ENCODE measurements at places on chromosomes 5 and 9.
A peak's percentile ranks its signal among the peaks of the same experiment; 100 is the strongest.

DNA sequence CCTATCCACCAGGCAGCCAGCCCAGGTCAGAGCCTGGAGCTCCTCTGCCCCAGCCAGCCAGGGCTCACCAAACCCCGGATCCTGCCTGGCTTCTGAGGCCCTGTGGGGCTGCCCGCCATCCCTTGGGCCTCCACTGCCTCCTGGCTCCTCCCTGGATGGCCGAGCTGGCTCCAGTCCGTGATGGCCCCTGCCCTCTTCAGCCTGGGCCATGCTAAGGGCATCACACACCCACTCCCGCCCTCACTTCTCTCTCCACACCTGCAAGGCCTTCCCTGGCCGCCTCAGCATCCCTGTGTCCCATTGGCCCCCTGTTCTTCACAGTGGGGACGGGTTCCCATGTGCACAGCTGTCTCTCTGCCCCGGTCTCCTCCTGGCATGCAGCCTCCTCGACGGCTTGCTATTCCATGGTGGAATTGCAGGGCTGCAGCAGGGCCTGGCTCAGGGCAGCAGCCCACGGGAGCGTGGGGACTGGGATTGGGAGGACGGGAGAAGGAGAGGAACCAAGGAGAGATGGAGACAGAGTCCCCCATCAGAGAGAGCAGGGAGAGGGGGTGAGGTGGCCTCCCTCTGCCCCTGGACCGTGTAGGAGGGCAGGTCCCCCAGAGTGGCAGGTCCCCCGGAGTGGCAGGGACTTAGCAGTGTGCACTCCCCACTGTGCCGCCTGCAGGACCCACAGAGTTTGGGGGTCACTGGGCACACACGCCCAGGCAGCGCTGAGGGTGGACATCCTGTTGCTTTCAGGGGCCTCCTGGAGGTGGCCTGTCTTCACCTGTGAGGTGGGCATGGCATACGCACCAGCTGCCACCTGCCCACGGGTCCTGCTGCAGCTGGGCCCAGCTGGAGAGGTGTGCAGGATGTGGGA lies 16.7 kb upstream of the RNU6ATAC start:
- no peak for DNase-seq

DNA sequence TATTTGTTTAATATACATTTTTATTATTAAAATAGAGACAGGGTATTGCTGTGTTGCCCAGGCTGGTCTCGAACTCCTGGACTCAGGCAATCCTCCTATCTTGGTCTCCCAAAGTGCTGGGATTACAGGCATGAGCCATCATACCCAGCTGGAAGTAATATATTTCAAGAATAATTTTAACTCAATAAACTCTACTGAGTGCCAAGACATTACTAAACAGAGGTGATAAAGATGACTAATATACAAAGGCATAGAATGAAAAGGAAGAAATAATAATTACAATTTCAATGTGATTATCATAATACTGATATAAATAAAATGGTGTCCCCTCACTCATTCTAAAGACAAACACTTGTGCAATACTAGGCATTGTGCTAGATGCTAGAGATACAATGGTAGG lies 13.9 kb downstream of the GOLPH3 start:
- no peak for DNase-seq

DNA sequence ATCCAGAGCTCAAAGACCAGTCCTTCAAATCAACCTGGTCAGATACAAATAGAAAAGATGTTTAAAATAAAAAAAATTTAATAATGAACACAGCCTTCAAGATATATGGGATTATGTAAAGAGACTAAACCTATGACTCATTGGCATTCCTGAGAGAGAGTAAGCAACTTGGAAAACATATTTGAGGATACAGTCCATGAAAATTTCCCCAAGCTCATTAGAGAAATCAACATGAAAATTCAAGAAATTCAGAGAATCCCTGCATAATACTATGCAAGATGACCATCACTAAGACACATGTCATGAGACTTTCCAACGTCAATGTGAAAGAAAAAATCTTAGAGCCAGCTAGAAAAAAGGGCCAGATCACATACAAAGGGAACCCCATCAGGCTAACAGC lies 512.9 kb upstream of the PTGER4 start:
- DNase-seq, result no peak

DNA sequence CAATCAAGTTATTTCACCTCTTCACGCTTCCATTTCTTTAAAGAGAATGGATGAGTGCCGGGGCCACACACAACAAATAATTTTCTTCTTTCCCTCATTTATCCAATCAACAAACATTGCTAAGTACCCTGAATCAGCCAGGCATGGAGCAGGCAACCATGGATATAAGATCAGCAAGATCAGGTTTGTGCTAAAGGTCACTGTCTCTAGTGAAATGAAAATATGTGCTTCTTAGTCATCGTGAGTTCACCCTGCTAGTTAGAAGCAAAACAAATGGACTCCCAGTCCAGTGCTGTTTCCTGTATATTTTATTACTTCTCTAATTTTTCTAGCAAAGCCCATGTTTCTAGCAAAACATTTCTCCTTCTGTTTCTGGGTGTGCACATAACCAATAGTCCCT lies 629.2 kb downstream of the BNC2 start:
- DNase-seq, result no peak

- DNase-seq, result peak; percentile 64
Observed at GRCh38 chr5:139698490-139699146, 50.5 kb downstream of the CXXC5 start.

- DNase-seq, result no peak
Observed at GRCh38 chr5:177024559-177024958, 2.1 kb downstream of the ZNF346 start.

DNA sequence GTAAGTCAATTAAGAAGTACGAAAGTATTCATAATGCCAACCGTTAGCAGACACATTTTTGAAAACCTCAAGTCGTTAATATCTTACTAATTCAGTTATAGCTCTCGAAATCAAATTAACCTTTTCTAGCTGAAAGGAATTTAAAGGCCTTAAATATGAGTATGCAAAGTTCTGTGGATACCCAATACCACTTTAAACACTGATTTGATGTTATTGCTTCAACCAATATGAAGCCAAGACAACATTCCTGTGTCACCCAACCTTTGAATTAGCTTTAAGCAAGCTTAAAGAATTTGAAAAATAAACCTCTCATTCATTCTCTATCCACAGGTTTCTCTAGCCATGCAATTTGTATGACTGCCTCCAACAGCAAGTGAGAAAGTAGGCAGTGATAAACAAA lies 204.5 kb downstream of the MCTP1 start:
- DNase-seq, result no peak

- no peak for DNase-seq
Observed at GRCh38 chr5:151780348-151780747, 8.6 kb downstream of the G3BP1 start.

- no peak for DNase-seq
Observed at GRCh38 chr9:122536134-122536533, 9.0 kb upstream of the OR1N1 start.

GRCh38 chr5:91150636-91151035 lies 232.5 kb downstream of the ARRDC3 start:
- DNase-seq, result no peak

DNA sequence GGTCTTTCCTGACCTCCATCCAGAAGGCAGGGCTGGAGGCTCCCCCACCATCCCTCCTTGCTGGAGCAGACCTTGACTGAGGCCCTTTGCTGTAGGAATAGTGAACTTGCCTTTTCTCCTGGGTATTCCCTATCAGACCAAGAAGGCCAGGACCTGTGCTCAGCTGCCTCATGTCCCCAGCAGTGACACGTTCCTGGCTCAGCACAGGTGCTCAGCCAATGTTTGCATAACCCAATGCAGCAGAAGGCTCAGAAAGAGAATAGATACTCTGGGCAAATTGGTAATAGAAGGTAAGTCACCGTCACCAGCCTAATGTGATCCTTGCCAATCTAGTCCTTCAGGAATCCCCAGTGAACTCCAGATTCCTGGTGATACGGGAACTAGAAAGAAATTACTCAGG lies 96.4 kb downstream of the ACTL7B start:
- no peak for DNase-seq

- DNase-seq, result peak; percentile 99
Observed at GRCh38 chr9:131650254-131650653, 89.6 kb downstream of the RAPGEF1 start.

- DNase-seq, result peak; percentile 70
Observed at GRCh38 chr9:97768746-97769145, 71.6 kb upstream of the XPA start.

GRCh38 chr5:170444181-170444580 lies 55.0 kb upstream of the KCNMB1 start:
- DNase-seq, result no peak

DNA sequence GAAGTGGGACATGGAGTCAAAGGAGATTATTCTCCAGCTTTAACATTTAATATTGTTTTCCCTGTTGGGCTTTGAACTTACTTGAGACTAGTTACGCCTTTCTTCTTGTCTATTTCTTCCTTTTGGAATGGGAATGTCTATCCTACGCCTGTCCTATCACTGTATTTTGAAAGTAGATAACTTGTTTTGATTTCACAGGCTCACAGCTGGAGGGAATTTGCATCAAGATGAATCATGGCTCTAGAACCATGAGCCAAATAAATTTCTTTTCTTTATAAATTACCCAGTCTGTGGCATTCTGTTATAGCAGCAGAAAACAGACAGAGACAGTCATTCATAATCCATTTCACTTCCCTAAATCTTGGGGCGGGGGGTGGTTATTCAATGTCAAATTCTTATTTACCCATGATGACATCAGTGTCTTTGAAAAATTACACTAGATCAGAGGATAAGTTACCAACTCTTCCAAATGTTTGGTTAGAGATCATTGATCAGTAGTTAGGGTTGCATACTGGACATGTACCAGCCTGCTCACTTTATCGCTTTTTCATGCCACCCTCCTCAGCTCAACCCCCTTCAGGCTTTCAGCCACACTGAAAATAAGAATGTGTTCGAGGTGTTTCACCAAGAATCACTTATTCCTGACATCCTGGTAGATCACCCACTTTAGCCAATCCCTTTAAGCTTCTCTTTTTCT lies 419.6 kb upstream of the PIK3R1 start:
- DNase-seq, result no peak

DNA sequence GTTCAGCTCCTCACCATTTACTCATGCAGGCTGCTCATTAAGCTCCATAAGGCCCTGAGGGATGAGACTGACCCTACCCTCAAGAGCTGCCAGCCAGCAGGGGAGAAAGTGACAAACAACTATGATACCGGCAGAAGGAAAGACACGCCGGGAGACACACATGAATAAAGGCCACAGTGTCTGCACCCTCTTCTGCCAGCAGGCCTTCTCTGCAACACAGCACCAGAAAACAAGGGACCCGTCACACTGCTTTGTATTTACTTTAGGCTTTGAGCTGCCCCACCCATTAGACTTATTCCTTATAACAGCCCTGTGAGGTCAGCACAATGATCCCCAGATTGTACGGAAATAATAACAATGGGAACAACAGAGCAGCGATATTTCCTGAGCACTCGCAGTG lies 7.2 kb downstream of the GABBR2 start:
- DNase-seq, result no peak

Data from GM04504 (cell line).